Activated CD4-positive, alpha-beta T cell treated with anti-CD3 and anti-CD28 coated beads, Interleukin-2, amount 50 U/mL, for 24 hours (primary cell): ENCODE measurements at places on chromosomes 11 and 22.

- no peak for DNase-seq
Measured at GRCh38 chr22:45756558-45756957, 84.9 kb downstream of the ATXN10 start.

GRCh38 chr22:16962501-16962900 lies 45.5 kb downstream of the GAB4 start:
- no peak for DNase-seq

DNA sequence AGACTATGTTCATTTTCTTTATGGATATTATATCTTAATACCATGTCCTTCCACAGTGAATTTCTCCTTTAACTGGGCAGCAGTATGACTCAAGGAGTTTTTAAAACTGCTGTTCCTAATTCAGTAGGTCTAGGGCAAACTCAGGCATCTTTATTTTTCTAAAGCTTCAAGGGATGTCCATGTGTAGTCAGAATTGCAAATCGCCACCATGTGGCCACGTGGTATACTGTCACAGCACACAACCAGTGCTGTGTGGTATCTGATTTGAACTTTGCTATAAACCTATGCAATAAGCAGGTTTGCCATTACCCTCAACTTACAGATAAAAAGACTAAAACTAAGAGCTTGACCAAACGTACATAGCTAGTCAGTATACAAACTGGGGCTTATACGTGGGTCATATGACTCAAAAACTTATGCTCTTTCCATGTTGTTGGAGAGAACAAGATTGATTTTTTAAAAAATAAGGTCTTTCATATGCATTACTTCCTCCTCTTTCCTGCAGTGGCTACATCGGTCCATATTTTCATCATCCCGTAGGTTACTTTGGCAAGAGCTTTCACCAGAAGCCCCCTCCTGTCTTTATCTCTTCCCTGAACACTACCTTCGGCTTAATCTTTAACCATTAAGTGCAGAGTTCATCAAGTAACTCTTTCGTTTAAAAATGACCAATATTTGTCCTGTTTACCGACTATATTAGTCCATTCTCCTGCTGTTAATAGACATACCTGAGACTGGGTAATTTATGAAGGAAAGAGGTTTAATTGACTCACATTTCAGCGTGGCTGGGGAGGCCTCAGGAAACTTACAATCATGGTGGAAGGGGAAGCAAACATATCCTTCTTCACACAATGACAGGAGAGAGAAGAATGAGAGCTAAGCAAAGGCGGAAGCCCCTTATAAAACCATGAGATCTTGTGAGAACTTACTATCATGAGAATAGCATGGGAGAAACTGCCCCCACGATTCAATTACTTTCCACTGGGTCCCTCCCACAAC lies 8.0 kb upstream of the HTATIP2 start:
- DNase-seq: no peak

GRCh38 chr22:32578752-32579151 lies 104.1 kb downstream of the FBXO7 start:
- DNase-seq: no peak

DNA sequence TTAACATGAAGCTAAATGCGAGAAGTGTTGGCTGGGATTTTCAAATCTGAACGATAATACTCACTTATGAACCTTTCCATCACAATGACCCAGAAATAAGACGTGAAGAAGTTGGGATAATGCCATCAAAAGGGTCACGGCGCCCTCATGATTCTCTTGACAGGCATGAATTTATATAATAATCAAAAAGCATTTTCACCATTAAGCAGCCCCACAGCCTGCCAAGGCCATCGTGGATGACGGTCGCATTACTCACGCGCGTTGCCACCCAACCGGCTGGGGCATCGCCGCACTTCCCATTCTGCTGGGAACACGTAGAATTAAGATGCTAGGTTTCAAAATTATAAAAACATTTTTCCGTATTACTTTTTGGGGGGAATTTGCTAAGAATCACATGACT lies 18.9 kb upstream of the GAL start:
- DNase-seq: no peak

- DNase-seq: no peak
Measured at GRCh38 chr22:22180738-22181285, 63.8 kb upstream of the VPREB1 start.

GRCh38 chr11:119363851-119364590 lies 17.5 kb downstream of the USP2 start:
- DNase-seq: peak; percentile 33

- no peak for DNase-seq
Measured at GRCh38 chr11:128553662-128554362, 33.5 kb downstream of the ETS1 start.

GRCh38 chr11:26276798-26277424 lies 55.0 kb upstream of the ANO3 start:
- peak; percentile 27 for DNase-seq

GRCh38 chr22:33129621-33130020 lies 71.4 kb upstream of the SYN3 start:
- no peak for DNase-seq

DNA sequence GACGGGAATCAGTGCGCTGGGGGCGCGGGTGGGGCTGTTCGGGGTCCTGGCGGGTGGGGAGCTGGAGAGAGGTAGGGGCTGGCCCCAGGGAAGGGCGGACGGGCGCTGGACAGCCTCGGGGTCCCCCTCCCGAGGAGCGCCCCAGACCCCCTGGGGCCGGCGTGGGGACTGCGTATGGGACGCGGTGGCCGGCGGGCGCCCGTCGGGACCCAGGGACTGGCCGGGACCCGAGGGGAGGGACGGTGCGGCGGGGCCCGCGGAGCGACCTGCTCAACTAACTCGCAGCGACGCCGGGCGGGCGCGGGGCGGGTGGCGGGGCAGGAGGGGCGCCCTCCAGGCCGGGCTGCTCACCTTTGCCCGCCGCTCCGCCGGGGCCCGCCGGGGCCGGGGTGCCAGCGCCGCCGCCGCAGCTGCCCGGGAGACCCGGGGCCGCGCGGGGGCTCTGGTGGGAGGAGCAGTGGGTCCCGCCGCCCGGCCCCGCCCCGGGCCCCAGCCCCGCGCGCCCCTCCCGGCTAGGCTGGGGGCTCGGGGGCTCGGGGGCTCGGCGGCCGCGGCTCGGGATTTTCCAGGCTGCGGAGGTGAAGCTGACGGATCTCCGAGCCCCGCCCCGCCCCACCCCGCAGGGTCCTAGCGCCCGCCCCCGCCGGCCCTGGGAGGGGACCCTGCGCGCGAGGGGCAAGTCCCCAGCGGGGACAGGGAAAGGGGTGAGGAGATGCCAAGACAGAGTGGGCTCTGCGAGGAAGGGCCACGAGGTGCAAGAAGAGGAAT lies 12.3 kb downstream of the STARD10 start:
- DNase-seq: peak; percentile 21

GRCh38 chr22:36928786-36929535 lies 15.5 kb downstream of the CSF2RB start:
- DNase-seq: no peak

DNA sequence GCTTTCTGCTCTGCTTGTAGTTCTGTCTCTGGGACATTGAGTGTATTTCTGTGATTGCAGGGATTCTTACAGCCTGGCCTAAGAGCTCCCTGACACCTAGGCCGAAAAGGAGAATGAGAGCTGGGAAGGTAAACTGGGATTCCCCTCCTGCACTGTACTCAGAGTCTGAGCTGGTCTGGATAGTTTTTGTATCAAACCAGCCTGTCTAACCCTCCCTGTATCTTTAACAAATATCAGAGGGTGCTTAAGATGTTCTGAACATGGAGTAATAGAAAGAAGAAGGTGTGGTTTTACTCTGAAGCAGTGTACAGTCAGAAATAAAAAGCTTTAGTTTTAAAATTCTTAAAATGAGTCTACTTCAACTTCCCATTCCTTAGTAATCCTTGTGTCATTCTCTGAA lies 57.3 kb downstream of the AMOTL1 start:
- no peak for DNase-seq

GRCh38 chr11:60240662-60241061 lies 2.3 kb downstream of the MS4A4E start:
- no peak for DNase-seq
